ENCODE measurements at places on chromosomes 4 and X. TPM values are rescaled to one million over a fixed set of nuclear protein-coding genes. Genes with fewer than 3 reads are reported as not detected.

The TMSB15C gene
- total RNA-seq: 0.31 TPM

The MAP7D2 gene
- total RNA-seq: 7.1 TPM

The MAGEC1 gene
- 0.03 TPM for total RNA-seq

The PCDH19 gene
- total RNA-seq: 0.05 TPM

The IRS4 gene
- total RNA-seq: not detected

The CLCN3 gene
- 16.6 TPM for total RNA-seq

The TMEM35A gene
- total RNA-seq: not detected
